ENCODE measurements at places on chromosomes 7 and 10.
A peak's percentile ranks its signal among the peaks of the same experiment; 100 is the strongest.

DNA sequence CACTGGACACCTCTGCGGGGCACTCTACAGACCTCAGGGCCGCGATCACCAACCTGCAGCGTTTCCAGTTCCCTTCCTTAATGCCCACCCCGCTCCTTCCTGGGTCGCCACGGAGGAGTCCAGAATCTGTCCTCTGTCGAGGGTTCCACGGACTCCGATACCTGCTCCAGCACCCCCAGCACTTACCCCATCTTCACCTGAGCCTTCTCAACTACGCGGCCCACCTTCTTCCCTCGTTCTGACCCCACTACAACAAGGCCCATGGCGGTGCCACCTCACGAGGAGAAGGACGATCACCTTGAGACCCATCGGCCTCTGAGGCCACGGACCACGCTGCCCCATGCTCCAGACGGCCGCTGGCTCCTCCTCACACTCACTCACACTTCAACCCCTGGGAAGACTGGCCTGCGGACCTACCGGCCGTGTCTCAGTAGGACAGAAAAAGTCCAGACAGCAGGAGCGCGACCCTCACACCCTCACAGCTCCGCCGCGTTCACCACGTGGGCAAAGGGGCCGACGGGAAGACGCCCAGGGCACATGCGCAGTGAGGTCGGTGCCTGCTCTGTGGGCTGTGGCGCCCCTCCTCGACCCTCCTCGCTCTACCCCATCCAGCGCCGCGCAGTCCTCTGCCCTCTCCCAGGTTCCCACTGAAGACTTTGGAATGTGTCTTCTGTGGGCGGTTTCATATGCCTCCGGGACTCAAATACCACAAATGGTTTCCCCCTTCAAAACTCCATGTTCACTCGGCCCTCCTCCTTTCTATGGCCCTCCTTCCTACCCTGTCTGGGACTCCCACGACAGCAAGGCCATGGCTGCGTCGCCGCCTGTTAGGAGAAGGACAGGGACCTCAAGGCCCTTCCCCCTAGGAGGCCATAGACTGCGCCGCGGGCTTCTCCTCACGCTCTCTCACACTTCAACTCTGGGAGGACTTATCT lies 193.9 kb upstream of the PHF14 start:
- no peak for DNase-seq

- DNase-seq: peak; percentile 35
Observed at GRCh38 chr10:77637532-77638320, at the start of gene KCNMA1. Gene KCNMA1, minus strand, starts transcription at chr10:77637808.

DNA sequence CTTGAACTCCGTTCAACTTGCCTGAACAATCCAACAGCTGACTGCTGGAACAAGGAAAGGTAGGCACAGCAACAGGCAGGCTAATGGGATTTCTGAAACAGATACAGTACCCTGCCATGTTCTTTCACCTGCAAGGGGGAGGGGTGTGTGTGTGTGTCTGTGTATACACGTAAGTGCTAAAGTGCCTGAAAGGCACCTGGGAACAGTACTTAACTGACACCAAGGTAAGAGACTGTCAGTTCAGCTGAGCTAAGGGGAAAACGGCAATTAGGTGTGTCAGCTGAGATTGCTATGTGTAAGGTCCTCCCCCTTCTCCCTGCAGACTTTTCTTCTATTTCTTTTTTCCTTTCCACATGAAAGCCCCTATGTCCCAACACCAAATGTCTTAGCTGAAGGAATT lies 27.0 kb downstream of the NAMPT start:
- no peak for DNase-seq

DNA sequence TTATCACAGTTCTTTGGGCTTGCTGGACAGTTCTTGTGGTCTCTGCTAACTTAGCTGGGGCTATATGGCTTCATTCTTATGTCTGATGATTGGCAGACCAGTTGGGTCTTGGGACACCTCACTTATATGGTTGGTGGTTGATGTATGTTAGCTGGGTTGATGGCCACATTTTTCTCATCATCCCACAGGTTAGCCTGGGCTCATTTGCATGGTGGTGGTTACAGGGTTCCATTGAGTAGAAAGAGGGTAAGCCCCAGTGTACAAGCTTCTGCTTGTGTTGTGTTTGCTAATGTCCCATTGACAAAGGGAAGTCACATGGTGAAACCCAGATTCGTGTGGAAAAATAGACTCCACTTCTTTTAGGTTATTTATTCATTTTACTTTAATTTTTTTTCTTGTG lies 40.6 kb downstream of the TMEM60 start:
- peak; percentile 43 for DNase-seq

DNA sequence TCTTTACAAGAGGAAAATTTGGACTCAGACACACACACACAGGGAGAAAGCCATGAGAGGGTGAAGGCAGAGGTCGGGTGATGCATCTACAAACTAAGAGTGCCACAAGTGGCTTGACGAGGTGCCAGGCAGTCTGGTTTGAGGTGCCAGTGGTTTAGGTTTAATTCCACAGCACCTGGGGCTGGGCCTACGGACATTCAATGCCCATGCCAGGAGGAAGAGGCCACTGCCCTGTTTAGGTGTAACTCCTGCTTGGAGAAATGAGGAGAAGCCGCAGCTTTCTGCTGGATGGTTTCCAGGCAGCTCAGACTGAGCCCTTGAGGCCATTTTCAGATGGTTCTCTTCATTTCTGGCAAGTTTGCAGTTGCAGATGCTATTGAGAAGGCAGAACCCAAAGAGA lies 83.6 kb downstream of the HTR5A start:
- DNase-seq: no peak

- no peak for DNase-seq
Observed at GRCh38 chr10:129199826-129200225, 267.2 kb upstream of the MGMT start.

- DNase-seq: no peak
Observed at GRCh38 chr10:25753776-25754175, 180.3 kb upstream of the MYO3A start.

DNA sequence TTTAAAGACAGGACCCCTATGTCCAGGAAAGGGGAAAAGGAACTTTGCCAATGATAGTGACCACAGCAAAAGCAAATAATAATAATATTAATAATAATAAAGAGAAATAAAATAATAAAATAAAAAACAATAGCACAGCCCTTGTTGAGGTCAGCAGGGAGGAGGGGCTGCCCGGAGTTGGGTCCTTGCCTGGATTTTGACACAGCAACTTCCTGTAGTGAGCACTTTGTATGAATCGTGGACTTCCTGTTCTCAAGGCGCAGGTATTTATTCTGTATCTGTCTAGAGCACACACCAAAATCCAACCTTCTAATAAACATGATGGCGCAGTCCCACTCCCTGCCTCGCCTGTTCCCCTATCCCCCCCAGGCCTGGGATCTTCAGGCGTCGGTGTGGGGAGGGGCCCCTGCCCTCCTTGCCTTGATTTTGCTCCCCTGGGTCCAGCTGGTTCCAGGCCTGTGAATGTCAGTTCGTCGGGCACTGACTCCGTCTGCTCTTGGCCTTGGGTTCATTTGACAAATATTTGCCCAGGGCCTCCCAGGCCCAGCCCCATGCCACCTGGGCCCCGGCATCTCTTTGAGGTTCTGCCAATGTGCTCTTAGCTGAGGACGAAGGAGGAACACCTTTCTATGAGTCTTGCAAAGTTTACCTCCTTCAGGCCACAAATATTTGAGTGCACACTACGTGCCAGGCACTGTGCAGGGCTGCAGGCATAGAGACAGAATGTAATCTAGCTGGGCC lies 13.9 kb downstream of the TRIM8 start:
- no peak for DNase-seq

- DNase-seq: no peak
Observed at GRCh38 chr10:48459270-48460150, 145.4 kb downstream of the ARHGAP22 start.

DNA sequence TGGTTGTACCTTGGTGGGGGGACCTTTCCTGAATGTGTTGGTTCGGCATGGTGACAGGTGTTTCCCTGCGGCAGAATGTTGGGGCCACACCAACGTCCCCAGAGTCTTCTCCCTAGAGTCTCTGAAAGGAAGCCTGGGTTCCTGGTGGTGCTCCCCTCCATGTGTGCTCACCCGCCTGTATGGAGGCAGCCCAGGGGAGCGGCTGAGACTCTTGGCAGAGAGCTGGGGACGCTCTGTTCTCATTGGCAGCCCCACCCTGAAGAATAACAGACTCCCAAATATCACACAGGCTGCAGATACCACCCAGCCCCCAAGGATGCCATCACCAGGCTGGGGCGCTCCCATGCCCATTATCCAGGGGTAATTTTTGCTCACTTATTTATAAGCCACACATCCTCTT lies 34.8 kb downstream of the CHST12 start:
- DNase-seq: no peak

DNA sequence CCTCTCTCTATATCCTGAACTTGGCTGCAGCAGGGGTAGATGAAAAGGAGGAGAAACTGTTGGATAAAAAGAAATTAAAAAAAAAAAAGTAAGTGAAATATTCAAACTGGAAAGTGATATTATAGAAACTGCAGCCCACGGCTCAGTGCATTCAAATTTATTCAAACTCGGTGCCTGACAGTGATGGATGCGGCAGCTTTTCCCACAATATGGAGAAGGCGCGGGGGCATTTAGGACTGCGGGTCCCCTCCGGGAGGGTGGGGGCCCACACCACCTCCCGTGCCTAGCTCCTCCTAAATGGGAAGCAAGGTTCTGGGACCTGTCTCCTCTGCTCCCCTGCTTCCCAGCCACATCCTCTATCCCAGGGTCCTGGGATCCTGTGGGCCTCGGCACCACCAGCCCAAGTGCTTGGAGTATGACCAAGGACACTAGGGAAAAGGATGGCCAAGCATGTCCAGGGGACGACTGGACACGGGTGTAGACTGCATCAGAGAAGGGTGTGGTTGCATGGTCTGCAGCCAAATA lies 82.4 kb downstream of the HIF1AN start:
- DNase-seq: no peak

DNA sequence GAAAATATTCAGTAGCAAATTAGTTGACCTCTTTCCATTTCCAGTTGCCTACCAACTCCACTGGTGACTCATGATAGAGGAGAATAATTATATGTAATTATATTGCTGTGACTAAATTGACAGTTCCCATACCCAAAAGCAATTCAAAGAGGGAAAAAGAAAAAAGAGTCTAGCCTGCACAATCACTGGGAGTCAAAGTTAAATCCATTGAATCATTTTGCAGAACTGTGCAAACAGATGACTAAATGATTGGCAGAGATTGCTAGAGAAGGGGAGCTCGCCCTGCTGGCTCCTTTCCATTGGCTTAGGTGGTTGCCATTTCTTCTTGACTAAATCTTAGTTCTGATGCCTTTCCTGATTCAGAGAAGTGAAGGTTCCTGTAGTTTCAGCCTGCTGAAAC lies 1228.6 kb upstream of the SORCS1 start:
- DNase-seq: no peak

GRCh38 chr7:135981958-135982646 lies 4.9 kb upstream of the MTPN start:
- no peak for DNase-seq

- DNase-seq: no peak
Observed at GRCh38 chr10:87651801-87652200, 7.9 kb upstream of the PAPSS2 start.

- DNase-seq: peak; percentile 77
Observed at GRCh38 chr10:102413053-102413705, 5.4 kb downstream of the PSD start.

GRCh38 chr10:88791924-88792323 lies 10.6 kb upstream of the LIPM start:
- no peak for DNase-seq

GRCh38 chr10:57657164-57657765 lies 610.4 kb downstream of the IPMK start:
- peak; percentile 32 for DNase-seq

DNA sequence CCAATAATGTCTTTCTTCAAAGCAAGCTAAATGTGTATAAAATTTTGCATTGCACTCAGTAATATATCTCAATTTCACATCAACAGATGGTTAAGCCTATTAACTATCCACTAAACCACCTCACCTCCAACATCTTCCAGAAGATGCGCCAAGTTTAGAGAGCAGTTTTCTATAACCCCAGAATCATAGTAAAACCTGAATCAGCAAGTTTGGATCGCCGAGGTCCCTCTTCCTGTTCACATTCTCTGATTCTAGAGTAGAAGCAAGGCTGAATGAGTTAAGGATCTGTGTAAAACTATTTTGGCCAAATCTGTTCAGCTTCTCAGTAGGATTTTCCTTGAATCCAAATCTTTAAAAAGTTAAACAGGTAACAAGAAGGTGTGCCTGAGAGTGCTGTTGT lies 1.4 kb upstream of the FAM204A start:
- DNase-seq: no peak

DNA sequence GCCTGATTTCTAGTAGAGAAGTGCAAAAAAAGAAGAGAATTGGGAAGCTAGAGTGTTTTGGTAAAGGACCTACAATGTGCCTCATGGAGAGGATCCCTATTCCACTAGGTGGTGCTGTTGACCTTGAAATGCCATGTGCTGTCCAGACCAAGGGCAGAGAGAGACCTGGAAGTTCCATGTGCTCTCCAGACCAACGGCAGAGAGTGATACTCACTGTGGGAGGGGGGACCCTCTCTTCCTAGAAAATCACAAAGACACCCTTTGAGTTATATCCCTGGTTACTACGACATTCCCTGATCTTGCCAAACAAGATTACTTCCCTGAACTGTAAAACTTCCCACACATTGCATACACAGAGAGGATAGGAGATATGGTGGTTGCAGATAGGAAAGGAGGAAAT lies 212.7 kb upstream of the ZNF804B start:
- DNase-seq: peak; percentile 11

DNA sequence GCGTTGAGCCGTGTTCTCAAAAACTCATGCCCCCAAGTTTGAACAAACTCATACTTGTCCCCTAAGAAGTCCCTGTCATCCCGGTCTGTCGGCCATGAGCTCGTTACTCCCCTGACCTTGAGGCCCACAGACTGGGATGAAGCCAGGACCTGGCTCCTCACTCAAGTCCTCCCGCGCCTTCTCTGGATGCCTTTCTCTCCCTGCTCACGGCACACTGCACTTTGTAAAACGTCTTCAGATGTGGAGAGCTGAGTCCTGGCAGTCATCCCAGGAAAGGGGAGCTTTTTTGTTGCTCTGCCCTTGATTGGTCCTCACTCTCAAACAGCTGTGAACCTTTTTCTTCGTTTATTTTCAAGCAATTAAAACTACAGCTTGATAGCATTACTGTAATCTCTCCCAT lies 110.8 kb downstream of the JAZF1 start:
- DNase-seq: no peak

GRCh38 chr7:130910949-130911944 lies 177.2 kb upstream of the KLF14 start:
- no peak for DNase-seq

GRCh38 chr10:23412223-23412622 lies 26.7 kb upstream of the OTUD1 start:
- no peak for DNase-seq

DNA sequence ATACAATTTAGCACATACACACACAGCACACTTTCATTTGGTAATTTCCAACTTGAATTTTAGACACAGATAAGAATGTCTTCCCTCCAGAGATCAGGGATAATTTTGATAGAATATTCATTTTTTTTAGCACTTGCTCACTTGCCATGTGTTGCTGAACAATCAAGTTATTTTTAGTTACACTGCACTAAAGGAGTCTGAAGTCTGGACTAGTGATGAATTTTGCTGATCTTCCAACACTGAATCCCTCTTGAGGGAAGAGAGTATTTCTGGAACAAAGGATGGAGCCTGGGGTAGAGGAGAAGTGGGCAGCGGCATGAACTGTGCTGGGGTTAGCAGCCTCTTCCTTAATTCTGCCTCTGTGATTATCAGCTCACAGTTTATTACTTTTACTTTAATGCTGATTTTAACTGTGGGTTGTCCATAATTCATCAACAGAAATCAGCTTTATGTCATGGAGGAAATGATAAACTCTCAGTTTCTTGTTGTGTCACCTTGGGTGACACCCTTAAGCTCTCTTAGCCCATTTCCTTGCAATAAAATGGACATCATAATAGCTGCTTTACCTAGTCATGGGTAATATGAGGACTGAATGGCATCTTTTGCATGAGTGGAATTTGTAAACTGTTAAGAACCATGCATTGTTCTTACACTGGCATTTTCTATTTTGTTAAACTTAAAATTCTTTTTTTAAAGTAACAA lies 32.1 kb downstream of the SGPL1 start:
- DNase-seq: no peak

Measured in GM13976 (cell line).